AG08395 (cell line): ENCODE measurements at places on chromosomes 12 and 14.
A peak's percentile ranks its signal among the peaks of the same experiment; 100 is the strongest.

- no peak for DNase-seq
These were observed 27.0 kb upstream of the HIF1A start for GRCh38 chr14:61668282-61668681.

DNA sequence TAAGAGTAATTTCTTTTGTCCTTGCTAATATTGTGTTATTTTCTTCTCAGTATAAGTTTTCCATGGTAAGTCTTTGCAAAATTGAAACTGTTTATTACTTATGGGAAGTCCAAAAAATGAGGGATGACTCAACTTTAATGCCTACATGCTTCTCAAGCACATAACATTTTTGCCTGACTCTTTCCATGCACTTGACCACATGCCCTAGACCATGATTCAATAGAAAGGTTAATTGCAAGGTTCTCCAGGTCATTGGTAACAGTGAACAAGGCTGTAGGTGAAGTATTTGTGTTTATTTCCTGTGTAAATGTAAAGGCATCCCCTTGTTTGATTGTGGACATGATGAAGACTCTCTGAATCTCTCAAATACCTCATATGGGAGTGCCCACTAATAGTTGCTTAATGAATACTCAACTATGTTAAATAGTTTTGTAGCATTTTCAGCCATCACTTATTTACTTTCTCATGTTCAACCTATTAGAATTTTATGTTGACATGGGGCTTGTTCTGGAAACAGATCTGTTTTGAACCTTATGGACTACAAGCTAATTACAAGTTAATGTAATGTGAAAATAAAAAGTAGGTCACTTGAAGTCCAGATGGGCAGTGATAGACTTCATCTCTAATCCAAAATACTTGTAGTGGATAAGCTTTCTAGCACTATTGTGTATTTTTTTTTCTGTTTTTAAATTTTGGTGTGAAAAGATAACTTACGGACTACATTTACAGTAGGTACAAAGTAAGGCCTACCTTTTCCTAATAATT lies 131.7 kb downstream of the TMTC2 start:
- DNase-seq: peak; percentile 4

DNA sequence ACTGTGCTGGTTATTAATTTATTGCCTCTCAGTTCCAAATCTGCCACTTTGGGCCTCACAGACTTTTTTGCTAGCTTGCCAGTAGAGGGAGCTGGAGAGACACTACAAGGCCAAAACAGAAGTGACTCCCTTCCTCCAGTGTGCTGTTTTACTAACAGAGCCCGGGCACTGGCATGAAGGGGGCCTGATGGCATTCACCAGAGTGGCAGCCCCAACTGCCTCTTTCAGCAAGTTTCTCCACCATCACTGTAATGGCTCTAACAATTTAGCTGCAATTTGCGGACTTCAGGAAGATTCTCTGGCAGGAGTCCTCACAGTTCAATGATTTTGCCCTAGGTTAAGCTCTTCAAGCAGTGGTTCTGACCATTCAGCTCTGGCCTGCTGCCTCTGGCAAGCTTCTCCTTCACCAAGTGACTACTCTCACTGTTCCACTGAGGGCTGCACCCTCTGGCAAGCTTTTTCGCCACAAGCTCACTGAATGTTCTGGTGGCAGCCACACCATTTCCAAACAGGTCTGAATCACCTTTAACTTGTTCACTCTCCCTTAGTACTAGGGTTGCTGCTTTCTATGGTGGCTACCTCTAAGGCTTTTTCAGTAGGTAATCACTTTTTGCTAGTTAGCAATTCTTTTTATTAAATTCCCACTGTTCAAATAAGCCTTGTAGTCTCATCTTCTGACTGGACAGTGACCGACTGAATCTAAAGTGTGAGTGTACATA lies 104.9 kb downstream of the ZC3H14 start:
- peak; percentile 75 for DNase-seq

DNA sequence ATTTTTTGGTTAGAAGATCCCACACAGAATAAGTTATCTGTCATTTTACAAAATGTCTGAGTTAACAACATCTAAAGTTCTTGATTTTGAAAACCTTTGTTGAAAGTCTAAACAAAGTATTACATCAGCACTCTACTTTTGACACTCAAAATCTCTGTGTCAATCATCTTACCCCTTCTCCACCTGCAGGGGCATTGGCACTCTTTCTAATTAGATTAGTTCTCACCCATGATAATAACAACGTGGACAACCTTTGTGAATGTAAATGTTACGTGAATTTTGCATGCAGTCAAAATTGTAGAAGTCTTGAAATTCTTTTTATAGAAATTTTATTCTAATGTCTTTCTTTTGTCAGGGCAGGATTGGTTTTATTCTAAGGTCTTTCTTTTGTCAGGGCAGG lies 33.5 kb upstream of the PPFIA2 start:
- no peak for DNase-seq

GRCh38 chr12:43347026-43347425 lies 205.0 kb downstream of the ADAMTS20 start:
- DNase-seq: no peak

DNA sequence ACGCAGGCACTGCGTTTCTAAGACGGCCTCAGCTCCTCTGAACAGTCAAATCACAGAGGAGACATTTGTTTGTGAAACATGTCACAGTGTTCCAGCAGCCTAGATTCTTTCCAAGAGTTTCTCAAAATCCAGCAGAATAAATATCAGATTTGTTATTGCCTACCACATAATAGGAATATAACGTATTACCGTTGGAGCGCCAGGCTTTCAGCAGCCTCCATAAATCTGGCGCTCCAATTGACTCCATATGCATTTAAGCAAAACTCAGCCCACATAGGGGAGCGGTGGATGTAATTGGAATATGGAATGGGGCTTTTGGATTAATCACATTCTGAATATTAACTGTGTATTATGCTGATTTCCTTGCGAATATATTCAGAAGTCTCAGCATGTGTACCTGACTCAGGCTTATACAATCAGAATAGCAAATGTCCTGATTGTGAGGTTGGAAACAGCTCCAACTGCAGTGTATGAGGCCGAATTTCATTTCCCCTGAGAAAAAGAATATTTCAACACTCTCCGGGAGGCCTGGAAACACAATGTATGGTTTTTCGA lies 174.0 kb downstream of the ASCL4 start:
- no peak for DNase-seq

DNA sequence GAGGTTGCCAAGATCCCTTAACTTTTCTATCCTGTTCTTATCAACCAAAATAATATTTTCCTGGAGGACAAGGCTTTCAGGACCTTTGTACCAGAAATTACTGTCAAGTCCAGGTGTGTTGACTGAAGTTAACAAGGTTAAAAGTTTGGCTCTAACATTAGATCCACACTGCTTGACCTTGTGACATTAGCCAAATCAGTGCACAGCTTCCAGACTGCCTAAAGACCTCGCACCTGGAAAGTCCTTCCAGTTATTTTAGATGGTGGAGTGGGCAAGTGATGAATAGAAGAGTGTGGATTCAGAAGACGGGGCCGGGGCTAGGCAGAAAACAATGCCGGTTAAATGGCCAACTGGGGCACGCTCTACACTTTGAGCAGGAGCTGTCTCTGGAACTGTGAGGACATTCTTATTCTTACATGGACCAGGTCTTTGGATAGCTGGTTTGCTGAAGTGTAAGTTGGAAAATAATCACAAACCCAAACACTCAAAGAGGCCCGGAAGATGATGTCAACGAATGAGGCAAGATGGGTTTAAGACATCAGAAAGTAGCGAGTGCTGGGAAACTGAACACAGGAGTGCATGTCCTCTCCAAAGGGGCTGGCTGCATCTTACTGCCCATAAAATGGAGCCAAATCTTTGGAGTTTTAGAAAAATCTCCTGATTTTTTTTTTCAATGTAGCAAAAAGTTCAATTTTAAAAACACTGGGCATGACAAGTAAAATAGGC lies 56.3 kb downstream of the NIN start:
- no peak for DNase-seq

DNA sequence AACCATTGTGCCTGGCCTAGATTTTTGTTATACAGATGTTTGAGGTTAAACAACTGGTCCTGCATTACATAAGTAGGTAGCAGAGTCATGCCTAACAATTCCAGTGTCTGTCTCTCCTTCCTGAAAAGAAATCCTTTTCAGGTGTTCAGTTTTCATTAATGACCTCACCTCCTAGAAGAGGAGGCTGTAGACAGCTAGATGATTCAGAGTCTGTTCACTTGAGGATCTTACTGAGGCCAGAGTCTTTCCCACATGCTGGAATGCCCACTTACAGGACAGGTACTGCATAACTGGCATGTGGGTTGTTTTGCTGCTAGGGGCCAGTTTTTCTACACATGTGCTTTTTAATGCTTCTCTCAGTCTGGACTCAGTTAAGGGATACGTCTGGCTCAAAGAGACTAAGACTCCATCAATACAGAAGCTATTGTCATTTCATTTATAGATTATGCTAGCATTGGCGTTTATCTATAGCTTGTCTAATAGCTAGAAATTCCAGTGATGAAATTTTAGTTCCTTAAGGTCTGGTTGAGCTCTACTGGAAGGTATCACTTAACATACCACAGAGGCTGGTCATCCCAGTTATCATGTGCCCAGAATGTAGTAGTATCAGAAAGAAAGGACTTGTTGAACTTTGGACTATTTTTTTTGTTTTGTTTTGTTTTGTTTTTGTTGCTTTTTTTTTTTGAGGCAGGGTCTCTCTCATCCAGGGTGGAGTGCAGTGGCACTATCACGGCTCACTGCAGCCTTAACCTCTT lies 206.4 kb downstream of the ERC1 start:
- peak; percentile 47 for DNase-seq
